ENCODE measurements at places on chromosomes 1 and 21.

DNA sequence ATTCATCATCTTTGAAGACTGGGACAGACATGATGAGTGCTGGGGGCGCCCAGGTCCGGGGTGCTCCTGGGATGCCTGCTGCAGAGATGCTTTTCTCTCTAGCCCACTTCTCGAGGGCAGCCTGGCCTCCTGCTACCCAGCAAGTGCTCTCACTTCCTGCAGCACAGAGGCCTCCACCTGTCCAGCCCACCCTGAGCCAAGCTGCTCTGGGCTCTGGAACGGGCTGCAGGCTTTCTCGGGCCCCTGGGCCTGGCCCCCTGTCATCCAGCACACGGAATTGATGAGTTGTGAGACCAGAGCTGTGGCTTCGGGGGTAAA lies 469.5 kb upstream of the VAMP3 start:
- DNase-seq, result no peak

GRCh38 chr1:235124665-235125064 lies 4.0 kb downstream of the TOMM20 start:
- no peak for DNase-seq

- no peak for DNase-seq
Measured at GRCh38 chr1:94792473-94793295, 27.5 kb upstream of the SLC44A3 start.

- no peak for DNase-seq
Measured at GRCh38 chr21:38747810-38748209, 57.9 kb upstream of the ETS2 start.

- DNase-seq, result no peak
Measured at GRCh38 chr1:234866007-234866866, 256.3 kb upstream of the IRF2BP2 start.

GRCh38 chr1:97989094-97989680 lies 68.4 kb upstream of the DPYD start:
- no peak for DNase-seq

- DNase-seq, result no peak
Measured at GRCh38 chr1:43054961-43055360, 96.3 kb upstream of the SLC2A1 start.

GRCh38 chr1:204084247-204084772 lies 11.4 kb downstream of the SOX13 start:
- DNase-seq, result peak; percentile 71

DNA sequence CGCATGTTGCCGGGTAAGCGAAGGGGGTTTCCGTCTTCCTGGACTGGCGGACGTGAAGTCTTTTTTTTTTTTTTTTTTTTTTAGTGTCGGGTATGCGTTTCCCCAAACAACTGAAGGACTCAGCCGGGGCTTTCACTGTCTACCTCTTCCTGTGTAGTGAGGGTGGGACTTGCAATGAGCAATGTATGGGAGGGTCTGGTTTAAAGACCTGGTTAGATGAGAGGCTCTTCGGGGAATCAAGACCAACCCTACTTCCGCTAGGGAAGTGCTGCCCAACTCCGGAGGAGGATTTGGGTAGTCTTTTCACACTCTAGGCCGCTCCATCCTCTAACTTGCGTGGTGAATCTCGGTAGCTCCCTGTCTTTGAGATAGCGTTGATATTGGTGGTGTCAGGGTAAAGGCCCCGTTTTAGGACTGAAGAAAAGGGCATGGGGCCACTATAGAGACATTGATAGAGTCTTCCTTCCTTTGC lies 754 bp downstream of the PRRC2C start:
- peak; percentile 10 for DNase-seq

GRCh38 chr21:44898011-44898488 lies 22.6 kb downstream of the ITGB2 start:
- DNase-seq, result no peak

GRCh38 chr1:56931211-56931610 lies 34.6 kb downstream of the C8B start:
- no peak for DNase-seq

DNA sequence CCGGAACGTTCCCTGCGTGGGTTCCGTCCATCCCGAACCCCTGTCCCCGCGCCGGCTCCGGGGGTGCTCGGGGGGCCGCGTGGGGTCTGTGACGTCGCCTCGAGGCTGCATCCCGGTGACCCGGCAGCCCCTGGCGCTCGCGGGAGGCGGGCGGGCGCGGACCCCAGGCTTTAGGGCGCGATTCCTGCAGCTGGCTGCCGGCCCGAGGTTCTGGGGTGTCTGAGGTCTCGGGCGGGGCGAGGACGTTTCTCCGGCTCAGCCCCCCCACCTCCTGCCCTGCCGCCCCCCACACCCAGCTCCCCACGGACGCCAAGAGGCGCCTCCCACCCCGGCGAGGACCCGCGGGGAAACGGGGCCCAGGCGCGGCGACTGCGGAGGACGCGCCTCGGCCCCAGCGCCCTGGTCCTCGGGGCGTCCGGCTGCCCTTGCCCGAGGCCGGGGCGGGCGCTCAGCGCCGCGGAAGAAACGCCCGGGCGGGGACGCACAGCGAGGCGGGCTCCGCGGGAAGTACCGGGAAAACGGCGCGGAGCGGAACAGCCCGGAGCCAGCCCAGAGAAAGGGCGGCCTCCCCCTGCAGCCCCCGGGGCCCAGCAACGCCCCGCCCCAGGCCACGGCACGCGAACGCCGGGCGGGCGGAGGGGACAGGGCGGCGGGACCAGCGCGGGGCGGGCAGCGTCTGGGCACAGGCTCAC lies 1.3 kb upstream of the PCBP3 start:
- peak; percentile 83 for DNase-seq

DNA sequence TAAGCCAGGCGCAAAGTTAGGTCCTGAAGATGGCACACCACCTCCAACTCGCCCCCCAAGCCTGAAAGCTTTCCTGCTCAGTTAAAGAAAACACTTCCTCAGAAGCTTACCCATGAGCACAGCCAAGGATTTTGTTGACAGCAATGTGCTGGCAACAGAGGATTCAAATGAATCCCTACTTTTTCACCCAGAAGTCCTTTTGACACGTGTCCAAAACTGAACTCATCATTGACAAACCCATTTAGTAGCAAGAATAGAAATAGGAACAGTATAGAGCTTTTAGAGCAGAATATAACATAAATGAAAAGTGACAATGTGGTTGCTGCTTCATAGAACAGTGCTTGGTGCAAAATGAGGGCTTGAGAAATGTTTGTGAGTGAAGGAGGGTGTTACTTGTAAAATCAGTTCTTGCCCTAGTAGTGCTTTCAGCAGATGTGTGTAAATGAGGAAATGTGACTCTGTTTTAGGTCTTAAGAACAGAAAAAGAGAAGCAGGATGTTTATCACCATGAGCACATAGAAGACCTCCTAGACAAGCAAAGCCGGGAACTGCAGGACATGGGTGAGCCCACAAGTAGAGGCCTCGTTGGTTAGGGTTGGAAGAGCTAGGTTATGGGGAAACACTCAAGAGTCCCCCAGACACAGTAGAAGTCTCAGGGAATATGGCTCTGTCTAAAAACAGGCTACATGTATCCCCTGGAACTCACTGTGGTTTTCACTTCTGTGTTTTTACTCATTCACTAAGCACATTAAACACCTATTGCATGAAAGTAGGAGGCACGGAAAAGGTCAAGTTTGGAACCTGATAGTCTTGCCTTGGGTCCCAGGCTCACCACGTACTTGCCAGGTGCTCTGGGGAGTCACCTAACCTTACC lies 48.6 kb upstream of the TMEM125 start:
- DNase-seq, result no peak

- no peak for DNase-seq
Measured at GRCh38 chr1:45629035-45629434, 5.2 kb upstream of the CCDC17 start.

DNA sequence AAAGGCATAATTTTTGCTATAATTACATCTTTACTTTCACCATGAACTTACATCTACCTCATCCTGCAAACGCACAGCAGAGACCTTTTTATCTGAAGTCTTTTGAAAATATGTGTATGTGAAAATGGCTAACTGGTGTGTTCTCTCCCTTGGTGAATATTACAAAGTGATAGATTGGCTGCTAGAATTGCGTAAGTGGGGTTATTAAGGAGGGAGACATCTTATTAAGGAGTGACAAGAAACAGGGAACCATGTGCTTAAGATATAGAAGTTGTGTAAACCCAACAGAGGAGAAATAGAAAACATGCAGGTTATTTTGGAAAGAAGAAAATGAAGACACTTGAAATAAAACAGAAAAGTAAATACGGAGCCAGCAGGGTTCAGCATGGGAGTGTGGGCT lies 7.8 kb downstream of the KCNJ15 start:
- DNase-seq, result no peak

DNA sequence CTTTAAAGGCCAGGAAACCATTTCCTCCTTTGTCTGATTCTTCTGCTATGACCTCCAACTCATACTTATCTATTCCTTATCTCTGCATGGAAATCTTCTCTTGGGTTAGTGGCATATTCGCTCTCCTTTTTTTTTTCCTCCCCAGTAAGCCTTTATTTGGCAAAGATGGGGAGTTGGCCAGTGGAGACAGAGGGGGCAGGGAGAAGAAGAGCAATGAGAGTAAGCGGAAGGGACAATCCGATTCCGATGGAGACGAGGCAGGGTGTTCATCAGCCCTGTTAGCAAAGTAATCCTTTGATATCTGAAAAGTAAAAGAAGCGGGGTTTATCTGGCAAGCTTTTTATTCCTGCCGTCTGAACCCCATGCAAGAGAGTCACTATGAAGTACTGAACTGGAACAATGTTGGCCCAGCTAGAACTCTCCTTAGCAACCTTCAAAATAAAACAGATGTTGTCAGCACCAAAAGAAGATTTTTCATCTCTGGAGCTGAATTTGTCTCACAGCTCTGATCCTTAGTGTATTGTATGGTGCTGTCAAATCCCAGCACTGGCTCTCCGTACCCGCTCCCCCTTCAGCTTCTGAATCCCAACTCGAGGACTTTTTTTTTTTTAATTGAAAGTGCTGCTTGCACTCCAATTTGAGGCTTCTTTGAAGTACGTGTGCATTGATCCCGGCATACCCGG lies 40.9 kb downstream of the PTGFRN start:
- no peak for DNase-seq

- no peak for DNase-seq
Measured at GRCh38 chr1:51660580-51660979, 43.7 kb downstream of the OSBPL9 start.

DNA sequence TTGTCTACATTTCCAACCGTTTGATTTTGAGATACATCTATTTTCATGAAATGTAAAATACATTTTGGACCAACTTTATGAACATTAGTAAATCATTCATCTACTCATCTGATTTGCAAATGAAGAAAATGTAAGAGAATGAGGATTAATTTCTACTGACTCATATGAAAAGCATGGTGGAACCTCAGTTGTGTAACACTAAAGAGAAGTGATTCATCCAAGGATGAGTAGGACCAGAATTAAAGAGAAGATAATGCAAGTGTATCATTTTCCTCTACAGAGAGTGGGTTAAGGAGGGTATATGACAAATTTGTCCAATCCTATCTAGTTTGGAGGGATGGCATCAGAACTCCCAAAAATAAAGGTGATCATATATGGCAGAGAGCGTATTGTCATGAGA lies 1967.6 kb downstream of the MRPL39 start:
- DNase-seq, result no peak

DNA sequence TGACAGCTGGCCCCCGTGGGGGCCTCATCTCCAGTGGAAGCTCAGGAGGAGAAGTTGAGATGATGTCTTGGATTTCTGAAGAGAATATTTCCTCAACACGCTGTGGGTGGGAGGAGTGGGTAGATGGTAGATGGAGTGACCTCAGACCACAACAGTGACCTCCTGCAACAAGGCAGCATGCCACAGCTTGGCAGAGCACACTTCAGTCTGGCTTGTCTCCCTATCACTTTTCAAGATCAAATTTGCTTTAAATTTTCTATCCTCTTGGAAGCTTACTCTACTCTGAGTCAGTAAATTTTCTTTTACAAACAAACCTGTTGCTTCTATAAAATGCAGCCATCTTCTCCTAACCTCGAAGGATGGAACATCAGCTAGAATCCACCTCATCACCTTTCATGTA lies 59.7 kb downstream of the NTPCR start:
- no peak for DNase-seq
